ENCODE measurements at places on chromosomes 7 and 10.

- DNase-seq: no peak
Measured at GRCh38 chr10:62136931-62137330, 131.7 kb downstream of the RTKN2 start.

GRCh38 chr7:90256778-90257177 lies 11.8 kb downstream of the CFAP69 start:
- no peak for DNase-seq

DNA sequence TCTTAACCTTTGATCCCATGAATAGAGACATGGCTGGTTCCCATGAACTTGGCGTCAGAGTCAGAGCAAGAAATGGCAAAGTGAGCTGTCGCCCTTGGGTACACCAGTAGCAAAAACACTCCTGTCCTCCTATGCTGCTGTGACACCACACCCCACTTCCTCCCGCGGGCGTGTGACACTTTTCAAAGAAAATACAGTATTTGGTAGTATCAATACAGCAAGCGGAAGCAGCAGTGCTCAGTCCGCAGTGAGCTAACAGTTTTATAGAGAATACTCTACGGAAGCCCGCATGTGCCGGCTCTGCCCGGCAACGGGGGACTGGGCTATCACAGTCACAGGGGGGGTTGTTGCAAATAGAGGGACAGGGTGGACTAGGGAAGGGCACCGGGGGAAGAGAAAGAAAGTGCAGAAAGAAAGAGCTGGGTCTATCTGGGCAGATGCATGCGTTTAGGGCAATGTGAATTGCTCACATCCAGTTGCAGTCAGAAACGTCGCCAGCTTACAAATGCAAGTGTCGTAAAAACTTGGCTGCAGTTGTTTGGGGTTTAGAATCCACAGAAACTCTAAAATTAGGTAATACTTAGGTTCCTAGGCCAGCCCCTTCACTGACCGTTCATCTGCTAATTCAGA lies 49.8 kb downstream of the PRKCQ start:
- peak; percentile 52 for DNase-seq

DNA sequence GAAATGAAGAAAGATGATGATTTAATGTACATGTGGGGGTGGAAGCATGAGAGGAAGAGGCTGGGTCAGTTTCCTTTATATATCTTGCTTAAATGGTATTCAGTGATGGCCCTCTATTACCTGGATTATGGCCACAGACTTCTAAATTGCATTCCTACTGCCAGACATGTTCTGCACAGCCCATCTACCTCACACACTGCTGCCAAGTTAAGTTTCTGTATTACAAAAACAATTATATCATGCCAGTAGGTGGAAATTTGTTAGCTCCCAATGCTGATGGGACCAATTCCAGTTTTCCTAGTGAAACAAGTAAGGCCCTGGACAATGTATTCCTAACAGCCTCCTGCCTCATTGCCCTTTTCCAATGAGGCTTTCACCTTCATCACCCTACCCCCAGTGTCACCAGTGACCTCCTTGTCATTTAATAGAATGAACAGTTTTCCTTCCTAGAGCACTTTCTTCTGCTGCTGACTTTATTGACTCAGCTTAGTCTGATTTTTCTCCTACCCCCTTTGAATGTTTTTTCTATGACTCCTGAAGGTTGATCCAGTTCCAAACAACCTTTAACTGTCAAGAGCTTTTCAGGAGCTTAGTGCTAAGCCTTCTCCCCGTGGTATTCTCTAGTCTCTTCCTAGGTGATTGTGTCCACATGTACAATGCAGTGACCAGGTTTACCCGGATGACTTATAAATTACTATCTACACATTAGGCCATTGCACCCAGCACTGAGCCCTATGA lies 316.6 kb upstream of the ANKRD30A start:
- DNase-seq: no peak

- DNase-seq: no peak
Measured at GRCh38 chr10:56346845-56347415, 14.1 kb downstream of the ZWINT start.

DNA sequence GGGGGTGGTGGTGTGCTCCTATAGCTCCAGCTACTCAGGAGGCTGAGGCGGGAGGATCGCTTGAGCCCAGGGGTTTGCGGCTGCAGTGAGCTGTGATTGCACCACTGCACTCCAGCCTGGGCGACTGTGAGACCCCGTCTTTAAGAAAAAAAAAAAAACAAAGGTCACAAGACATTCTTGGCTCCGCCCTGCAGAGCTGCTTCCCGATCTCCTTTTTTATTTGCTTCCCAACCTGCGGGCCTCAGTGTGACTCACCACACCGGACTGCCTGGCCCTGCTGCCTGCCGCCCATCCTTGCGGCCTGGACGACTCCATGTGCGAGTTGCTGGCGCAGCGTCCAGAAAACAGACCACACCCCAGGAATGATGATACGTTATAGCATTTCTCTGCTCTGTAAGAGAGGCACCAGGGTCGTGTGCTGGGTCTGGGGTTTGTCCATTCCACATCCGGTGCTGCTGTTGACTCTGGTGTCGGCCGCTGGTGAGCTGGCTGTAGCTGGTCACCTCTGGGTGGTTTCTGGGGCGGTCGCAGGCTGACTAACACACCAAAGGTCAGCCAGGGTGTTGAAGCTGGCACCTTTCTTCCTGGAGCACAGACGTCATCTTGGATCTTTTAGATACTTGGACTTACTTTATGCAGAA lies 123.6 kb downstream of the TCF7L2 start:
- DNase-seq: no peak

- DNase-seq: no peak
Measured at GRCh38 chr7:126635545-126635944, 617.2 kb downstream of the GRM8 start.

DNA sequence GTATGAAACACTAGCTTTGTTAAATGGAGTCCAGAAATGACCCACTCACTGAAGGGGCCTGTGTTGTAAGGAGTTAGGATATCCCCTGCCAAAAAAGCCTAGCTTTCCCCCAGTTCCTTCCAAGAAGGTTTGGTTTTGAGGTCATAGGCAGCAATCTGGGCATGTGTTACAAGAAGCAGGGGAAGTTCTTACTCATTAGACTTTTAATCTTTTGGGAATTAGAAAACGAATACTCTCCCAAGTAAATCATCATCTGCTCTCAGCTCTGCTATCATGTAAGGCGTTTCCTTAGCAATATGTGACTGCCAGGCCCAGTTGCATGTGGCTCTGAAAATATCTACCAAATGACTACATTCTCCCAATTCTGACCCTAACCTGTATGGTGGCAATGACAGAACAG lies 3.7 kb downstream of the NOD1 start:
- DNase-seq: no peak

DNA sequence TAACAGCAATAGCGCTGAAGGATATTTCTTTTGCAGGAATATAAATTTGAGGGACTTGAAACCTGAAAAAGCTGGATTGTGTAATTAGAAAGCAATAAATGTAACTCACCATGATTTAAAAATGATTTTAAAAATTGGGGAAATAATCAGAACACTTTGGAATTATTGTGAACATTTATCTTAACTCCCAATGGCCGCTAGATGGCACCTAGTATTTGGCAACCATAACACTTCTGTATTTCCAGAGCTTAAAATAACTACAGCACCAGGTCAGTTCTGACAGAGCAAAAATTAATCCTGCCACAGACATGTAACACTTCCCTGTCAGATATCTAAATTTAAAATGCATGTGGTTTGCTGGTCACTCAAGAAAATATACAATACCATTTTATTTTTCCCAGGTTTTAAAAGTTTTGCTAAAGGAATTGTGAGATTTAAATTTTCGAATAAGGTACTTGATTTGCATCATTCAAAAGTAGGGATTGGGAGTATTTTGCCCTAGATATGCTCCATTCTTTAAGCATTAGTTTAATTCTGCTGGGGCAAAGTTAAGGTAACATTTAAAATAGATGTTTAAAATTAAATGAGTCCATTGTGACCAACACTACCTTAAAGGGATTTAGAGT lies 144.5 kb downstream of the PPP1R3A start:
- no peak for DNase-seq

GRCh38 chr7:126557271-126557670 lies 695.5 kb downstream of the GRM8 start:
- DNase-seq: no peak

GRCh38 chr10:99658622-99659030 lies 683 bp upstream of the ENTPD7 start:
- peak; percentile 11 for DNase-seq

GRCh38 chr10:75632805-75633462 lies 201.5 kb downstream of the LRMDA start:
- no peak for DNase-seq

DNA sequence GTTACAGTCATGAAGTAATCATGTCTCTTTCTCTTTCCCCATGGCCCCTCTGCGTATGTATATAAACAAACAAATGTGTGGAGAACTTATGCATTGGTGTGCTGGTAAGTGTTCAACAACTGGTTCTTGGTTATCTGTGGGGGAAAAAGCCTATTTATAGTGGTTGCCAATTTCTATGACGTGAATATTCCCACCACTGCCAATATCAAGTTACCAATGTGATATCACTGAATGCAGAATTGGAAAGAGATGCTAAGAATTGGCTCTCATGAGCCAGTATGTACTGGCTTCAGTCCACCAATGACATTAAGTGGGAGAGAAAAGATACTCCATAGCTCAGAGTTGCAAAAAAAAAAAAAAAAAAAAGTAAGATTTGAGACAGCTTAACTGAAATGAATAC lies 399.7 kb downstream of the REEP3 start:
- no peak for DNase-seq

DNA sequence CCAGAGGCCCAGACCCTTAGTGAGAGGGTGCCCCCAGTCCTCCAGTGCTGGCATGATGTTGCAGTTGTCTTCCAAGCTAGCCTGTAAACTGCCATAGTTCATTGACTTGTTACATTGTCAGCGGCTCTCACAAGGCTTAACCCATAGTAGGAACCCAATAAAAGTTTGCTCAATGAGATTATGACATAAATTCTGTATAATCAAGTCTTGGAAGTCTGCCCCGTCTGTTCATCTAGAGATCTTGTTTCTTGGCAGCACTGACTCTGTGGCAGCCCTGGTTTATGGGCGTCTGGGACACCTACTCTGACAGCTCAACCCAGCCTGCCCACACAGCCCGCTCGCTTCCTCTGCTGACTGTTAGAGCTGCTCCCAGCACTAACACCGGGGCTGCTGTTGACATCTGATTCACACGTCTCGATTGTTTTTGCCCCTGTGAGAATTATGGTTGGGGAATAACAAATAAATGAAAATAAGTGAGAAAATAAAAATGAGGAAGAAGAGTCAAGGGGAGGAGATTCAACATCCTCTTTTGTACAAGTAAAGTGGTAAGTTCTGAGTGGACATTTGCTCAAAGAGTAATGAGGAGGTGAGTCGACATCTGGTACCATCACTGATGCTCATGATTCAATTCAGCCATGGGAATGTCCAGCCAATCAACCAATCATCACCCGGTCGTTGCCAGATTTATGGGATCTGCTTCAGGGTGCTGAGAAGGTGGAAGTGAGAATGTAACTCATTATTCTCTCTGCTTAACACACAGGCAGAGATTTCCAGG lies 160.8 kb downstream of the SPAG6 start:
- peak; percentile 34 for DNase-seq

GRCh38 chr10:104831272-104831671 lies 190.2 kb downstream of the SORCS3 start:
- DNase-seq: no peak

- DNase-seq: no peak
Measured at GRCh38 chr7:55624813-55625212, 52.5 kb upstream of the VOPP1 start.

DNA sequence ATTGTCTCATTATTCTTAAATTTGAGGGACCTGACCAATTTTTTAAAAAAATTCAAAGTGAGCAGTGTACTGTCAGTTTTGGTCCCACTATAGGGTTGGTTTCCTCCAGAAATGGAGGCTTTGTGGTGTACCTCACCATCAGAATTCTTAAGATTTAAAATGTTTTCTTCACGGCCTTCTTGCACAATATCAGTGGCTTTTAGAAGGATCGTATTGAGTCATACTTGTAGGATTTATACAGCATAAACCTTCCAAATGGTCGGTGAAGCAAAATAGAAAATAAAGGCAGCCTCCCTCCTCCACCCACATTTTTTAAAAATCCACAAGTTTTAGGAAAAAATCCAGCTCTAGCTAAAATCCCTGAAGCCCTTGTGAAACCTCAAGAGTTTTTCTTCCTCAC lies 126.4 kb downstream of the RNLS start:
- DNase-seq: no peak

- no peak for DNase-seq
Measured at GRCh38 chr10:88418871-88419270, 164.2 kb downstream of the RNLS start.

- no peak for DNase-seq
Measured at GRCh38 chr7:148478551-148478950, 112.0 kb upstream of the C7orf33 start.

GRCh38 chr7:73817121-73817520 lies 13.7 kb upstream of the CLDN4 start:
- no peak for DNase-seq

DNA sequence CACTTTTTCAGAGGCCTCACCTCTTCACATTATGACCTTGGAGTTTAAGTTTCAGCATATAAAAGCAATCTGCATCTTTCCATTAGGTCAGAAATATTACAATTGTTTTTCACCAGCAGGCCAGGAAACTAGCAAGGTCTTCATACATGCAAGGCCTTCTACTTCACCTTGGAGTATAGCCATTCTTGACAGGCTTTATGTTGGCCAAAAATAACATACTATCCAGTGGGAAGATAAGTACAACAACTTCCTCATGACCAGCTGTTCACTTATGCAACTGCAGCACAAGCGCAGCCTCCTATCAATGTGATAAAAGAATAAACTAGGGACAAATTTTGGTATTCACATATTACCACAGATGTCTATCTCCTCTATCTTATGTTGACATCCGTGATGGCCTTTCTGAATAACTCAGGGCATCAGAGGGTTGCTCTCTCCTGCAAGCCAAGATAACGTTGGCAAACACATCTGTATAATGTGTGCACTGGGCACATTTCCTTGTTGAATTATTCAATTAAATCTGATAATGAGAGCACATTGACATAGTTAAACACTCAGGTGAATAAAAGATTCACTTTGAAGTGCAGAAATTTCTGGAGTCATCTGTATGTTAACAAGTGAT lies 239.8 kb downstream of the FZD1 start:
- DNase-seq: no peak

DNA sequence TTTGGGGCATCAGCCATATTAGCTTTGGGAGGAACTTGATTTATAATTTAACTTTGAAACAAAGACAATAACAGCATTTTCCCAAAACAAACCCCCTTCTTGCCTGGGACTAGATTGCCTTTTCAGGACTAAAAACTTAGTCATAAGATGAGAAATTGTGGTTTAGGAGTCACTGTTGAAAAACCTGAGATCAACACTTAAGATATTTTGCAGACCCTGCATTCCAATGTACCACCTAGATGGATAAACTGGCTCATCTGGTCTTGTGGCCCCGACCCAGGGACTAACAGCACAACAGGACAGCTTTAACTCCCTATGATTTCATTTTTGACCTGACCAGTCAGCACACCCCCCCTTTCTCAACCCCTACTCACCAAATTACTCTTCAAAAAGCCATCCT lies 1165.4 kb downstream of the XPNPEP1 start:
- no peak for DNase-seq

DNA sequence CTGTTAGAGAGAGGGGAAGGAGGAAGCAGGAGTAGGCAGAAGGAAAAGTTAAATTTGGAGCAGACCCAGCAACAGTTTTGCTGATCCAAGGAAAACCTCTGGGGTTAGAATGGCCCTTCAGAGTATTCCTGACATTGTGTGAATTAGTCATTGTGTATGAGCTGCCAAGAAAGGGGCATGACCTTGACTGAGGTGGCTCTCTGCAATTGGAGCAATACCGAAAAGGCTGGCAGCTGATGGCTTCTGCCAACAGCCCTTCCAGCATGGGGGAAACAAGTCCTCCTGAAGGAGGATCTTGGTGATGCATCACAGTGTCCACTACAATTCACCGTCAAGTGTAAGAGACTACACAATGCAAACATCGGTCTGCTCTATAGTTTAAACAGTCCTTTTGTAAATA lies 20.6 kb upstream of the WASL start:
- no peak for DNase-seq
